Uterine smooth muscle cell (primary cell): ENCODE measurements at places on chromosomes 11 and 22. TPM values are rescaled to one million over a fixed set of nuclear protein-coding genes. Genes with fewer than 3 reads are reported as not detected.

Gene TCN1
- not detected in 2 replicates for total RNA-seq

Gene MYO7A
- 0.11 and 0.12 TPM in 2 replicates for total RNA-seq

Gene WNT7B
- total RNA-seq, result 0.33 TPM in 1 of 2 replicates, not detected in the other

Gene PRR5
- total RNA-seq, result 4.6 and 9.4 TPM in 2 replicates

Gene KCNJ1
- total RNA-seq, result under 0.01 TPM in 1 of 2 replicates, not detected in the other

Gene TOLLIP
- 26.8 and 28.4 TPM in 2 replicates for total RNA-seq

Gene DERL3
- total RNA-seq, result 0.44 and 2.0 TPM in 2 replicates

Gene CLDN5
- total RNA-seq, result 1.1 TPM in 2 replicates

Gene OR51E1
- total RNA-seq, result not detected in 2 replicates

Gene TMEM126B
- total RNA-seq, result 76.9 and 79.9 TPM in 2 replicates

Gene C11orf16
- not detected in 2 replicates for total RNA-seq

Gene C11orf21
- total RNA-seq, result not detected in 2 replicates

Gene NXPE4
- not detected in 2 replicates for total RNA-seq

Gene VWCE
- total RNA-seq, result 0.11 and 0.62 TPM in 2 replicates

Gene IFITM1
- total RNA-seq, result 12.1 and 23.9 TPM in 2 replicates

Gene ANGPTL5
- not detected in 2 replicates for total RNA-seq

Gene MUC6
- not detected in 2 replicates for total RNA-seq

Gene SYT8
- not detected in 2 replicates for total RNA-seq

Gene DBX1
- total RNA-seq, result not detected in 2 replicates

Gene DEPDC7
- total RNA-seq, result 6.6 and 7.9 TPM in 2 replicates

Gene CD3G
- total RNA-seq, result 0.12 TPM in 1 of 2 replicates, not detected in the other

Gene CDHR5
- not detected in 2 replicates for total RNA-seq

Gene SCGB2A2
- total RNA-seq, result not detected in 2 replicates

Gene RFPL1
- total RNA-seq, result not detected in 2 replicates

Gene BACE1
- 20.9 and 23.5 TPM in 2 replicates for total RNA-seq

Gene CECR2
- 0.11 and 0.37 TPM in 2 replicates for total RNA-seq

Gene GUCY1A2
- 0.66 and 1.7 TPM in 2 replicates for total RNA-seq

Gene C11orf58
- 184 and 242 TPM in 2 replicates for total RNA-seq
